Hair follicle dermal papilla cell (primary cell): ENCODE measurements at places on chromosomes 5 and 9. TPM values are rescaled to one million over a fixed set of nuclear protein-coding genes. Genes with fewer than 3 reads are reported as not detected.

PCSK5 gene
- 7.4 and 10.2 TPM in 2 replicates for total RNA-seq

OR1J2 gene
- 0.24 and 0.32 TPM in 2 replicates for total RNA-seq

NR6A1 gene
- 0.65 and 0.97 TPM in 2 replicates for total RNA-seq

ADGRD2 gene
- not detected in 2 replicates for total RNA-seq

UTP15 gene
- total RNA-seq = 27.4 and 32.8 TPM in 2 replicates

NMUR2 gene
- total RNA-seq = not detected in 2 replicates

JADE2 gene
- total RNA-seq = 29.6 and 34.2 TPM in 2 replicates

SPINK5 gene
- under 0.01 TPM in 1 of 2 replicates, not detected in the other for total RNA-seq

PCDHGA1 gene
- 1.1 and 1.6 TPM in 2 replicates for total RNA-seq

HSD17B3 gene
- not detected in 2 replicates for total RNA-seq

NUTM2G gene
- not detected in 2 replicates for total RNA-seq

CDH6 gene
- total RNA-seq = 1.5 and 2.1 TPM in 2 replicates

RFESD gene
- total RNA-seq = 1.5 and 1.7 TPM in 2 replicates

PCDHGA12 gene
- 23.6 and 37.8 TPM in 2 replicates for total RNA-seq

CDC20B gene
- under 0.01 TPM in 1 of 2 replicates, not detected in the other for total RNA-seq

INSYN2B gene
- total RNA-seq = 12.8 and 15.3 TPM in 2 replicates

ROR2 gene
- 26.4 and 31.5 TPM in 2 replicates for total RNA-seq

BOD1 gene
- total RNA-seq = 72.3 and 75.1 TPM in 2 replicates

BAAT gene
- 0.12 TPM in 1 of 2 replicates, not detected in the other for total RNA-seq

RGS7BP gene
- under 0.01 TPM in 1 of 2 replicates, not detected in the other for total RNA-seq

CDKN2B-AS1 gene
- 8.4 and 10.1 TPM in 2 replicates for total RNA-seq

AMACR gene
- total RNA-seq = 19.8 and 21.1 TPM in 2 replicates

SLC12A2 gene
- total RNA-seq = 17.2 and 24.2 TPM in 2 replicates

ENTPD2 gene
- not detected in 2 replicates for total RNA-seq
